ENCODE measurements at places on chromosomes 12 and 14.
A peak's percentile ranks its signal among the peaks of the same experiment; 100 is the strongest.

GRCh38 chr14:104588066-104588857, 8.7 kb downstream of the C14orf180 start:
- DNase-seq, result no peak

DNA sequence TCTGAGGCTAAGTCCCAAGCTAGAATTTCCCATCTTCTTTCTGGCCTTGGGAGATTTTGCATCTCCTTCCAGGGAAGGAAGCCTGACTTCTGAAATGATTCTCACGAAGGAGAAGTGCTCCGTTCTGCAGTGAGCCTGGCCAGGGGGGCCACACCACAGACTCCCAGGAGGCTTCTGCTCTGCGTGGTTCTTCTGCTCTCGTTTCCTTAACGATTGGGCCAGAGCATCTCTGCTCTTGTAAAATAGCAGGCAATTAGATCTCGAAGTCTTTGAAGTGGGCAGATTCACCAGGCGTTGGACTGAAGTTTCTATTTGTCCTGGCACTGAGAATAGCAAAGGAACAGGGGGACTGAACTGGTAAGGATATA, 6.7 kb upstream of the BATF start:
- peak; percentile 37 for DNase-seq

GRCh38 chr14:93775744-93776143, 12.5 kb downstream of the PRIMA1 start:
- DNase-seq, result no peak

- DNase-seq, result no peak
These were observed 23.1 kb downstream of the ATP2A2 start for GRCh38 chr12:110304061-110304551.

- DNase-seq, result peak; percentile 20
These were observed 269.4 kb upstream of the ALG10 start for GRCh38 chr12:33752854-33753253.

GRCh38 chr12:85092814-85093370, 56.7 kb downstream of the LRRIQ1 start:
- no peak for DNase-seq

- DNase-seq, result no peak
These were observed 104.7 kb downstream of the RFLNA start for GRCh38 chr12:124399622-124400021.

DNA sequence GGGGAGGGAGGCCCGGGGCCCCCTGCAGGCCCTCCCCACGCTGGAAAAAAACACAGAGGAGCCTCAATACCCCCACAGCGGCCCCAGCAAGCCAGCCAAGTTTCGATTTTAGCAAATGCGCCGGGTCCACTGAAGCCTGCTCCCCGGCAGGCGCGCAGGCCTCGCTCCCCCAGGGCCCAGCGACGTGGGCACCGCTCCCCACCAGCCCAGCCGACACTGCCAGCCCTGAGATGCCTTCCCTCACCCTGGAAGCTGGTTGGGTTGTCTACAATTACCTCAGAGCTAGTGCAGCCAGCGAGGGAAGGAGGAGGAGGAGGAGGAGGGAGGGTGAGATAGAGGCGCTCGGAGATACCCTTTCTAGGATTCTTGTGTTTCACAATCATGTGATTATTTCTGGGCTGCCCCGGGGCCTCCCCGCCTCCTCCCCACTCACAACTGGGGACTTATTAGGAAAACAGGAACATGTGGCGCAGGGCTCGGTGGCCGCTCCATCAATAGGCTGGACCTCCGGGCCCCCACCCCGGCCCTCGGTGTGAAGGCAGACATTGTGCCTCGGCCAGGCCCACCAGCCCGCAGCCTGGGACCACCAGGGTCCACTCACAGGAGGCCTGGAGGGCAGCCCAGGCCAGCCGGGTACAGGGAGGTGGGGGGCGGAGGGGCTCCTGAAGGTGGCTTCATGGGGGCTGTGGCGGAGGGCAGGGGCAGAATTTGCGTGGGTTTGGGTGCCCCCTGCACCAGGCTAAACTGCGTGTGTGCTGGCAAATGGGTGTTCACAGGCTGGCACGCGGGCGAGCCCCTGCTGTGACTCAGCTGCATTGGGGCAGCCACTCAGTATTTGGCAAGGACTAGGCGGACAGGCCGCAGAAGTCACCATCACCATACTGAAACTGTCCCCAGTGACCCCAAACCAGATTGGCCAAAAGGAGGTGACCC, 109.9 kb downstream of the NCOR2 start:
- DNase-seq, result peak; percentile 88

DNA sequence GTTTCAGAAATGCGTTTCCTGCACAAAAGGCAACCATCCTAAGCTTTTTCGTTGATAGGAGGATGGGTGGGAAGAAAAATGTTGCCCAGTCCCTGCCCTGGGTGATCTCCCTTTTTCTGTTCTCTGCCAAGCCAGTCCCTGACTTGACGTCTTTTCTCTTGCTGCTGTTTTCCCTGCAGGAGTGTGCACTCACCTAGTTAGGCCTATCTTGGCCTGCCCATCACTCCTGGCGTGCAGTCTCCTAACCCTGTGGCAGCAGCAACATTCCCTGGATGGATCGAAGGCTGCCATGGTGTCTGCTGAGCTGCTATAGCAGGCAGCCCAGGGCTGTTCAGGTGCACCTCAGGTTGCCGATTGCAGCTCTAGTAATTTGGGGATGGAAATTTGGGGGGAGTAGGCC, 1.2 kb downstream of the UNC119B start:
- no peak for DNase-seq

GRCh38 chr14:58690801-58691516, 53.2 kb downstream of the DACT1 start:
- no peak for DNase-seq

GRCh38 chr12:50103767-50104321, at the start of gene GPD1:
GPD1 (plus strand) TSS chr12:50104008; CDS start chr12:50104051, 43 bp downstream.
- DNase-seq, result peak; percentile 85

- no peak for DNase-seq
These were observed 127.4 kb upstream of the ATP2B1 start for GRCh38 chr12:89836026-89836425.

All from Ammon's horn (tissue), 1 donor.